ENCODE measurements at places on chromosomes 3 and 15. TPM values are rescaled to one million over a fixed set of nuclear protein-coding genes. Genes with fewer than 3 reads are reported as not detected.
A peak's percentile ranks its signal among the peaks of the same experiment; 100 is the strongest.

DNA sequence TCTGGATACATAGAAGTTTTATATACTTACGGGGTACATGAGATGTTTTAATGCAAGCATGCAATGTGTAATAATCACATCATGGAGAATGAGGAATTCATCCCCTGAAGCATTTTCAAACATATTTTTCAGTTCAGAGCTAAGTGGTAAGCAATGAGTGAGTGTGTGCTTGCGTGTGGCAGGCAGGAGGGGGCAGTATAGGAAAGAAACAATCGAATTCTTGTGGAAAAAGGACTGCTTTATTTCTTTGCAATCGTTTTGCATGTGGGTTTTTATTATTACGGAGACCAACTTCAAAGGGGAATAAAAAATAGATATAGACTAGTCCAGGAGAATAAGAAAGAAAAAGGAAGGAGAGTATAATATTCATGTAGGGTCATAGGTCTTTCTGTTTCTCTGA is 271.6 kb downstream of the CHL1 start:
- DNase-seq, result no peak

DNA sequence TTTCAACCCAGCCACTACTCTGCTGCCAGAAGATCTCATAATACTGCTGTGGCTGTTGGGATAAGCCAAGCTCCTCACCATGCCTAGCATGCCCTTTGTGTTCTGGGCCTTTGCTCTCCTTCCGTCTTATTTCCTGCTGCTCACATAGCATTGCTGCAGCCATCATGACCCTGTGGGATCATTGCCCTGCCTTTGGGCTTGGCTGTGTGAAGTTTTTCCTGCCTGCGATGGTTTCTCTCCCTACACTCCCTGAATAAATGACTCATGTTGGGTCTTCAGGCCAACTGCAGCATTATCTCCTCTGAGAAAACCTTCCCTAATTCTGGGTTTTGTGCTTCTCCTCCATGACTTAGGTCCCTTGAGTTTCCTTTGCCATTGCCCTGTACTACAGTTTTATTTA is 20.8 kb upstream of the TRA2B start:
- no peak for DNase-seq

- DNase-seq, result no peak
Measured at GRCh38 chr15:98737159-98737558, 88.8 kb downstream of the IGF1R start.

DNA sequence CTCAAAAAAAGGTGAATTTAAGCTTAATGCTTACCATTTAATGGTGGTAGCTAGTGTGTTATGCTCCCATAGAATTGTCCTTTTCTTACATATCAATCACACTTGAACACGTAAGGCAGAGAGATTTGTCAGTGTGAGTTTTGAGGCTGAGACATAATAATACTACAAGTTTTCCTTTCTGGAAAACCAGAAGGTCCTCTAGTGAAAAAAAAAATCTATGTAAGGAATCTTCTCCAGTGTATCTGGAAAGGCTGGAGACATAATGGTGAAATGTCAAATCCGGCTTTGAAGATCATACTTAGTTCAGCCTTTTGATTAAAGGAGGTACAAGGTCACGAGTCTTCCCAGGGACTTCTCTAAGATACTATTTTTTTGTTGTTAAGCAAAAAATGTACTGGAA is 3.4 kb downstream of the TSC22D2 start:
- no peak for DNase-seq

- no peak for DNase-seq
Measured at GRCh38 chr3:14478956-14479550, 61.1 kb downstream of the GRIP2 start.

GRCh38 chr3:51830345-51830744 is 31.1 kb upstream of the IQCF2 start:
- no peak for DNase-seq

The STIMATE gene
- 11.2 TPM for total RNA-seq

The PAQR5 gene
- total RNA-seq, result 0.16 TPM

GRCh38 chr15:85005319-85005718 is 23.7 kb downstream of the PDE8A start:
- no peak for DNase-seq

The CCRL2 gene
- 1.3 TPM for total RNA-seq

The TMEM207 gene
- total RNA-seq, result not detected

The EOMES gene
- total RNA-seq, result not detected

- no peak for DNase-seq
Measured at GRCh38 chr3:118987477-118987876, 47.2 kb downstream of the IGSF11 start.

DNA sequence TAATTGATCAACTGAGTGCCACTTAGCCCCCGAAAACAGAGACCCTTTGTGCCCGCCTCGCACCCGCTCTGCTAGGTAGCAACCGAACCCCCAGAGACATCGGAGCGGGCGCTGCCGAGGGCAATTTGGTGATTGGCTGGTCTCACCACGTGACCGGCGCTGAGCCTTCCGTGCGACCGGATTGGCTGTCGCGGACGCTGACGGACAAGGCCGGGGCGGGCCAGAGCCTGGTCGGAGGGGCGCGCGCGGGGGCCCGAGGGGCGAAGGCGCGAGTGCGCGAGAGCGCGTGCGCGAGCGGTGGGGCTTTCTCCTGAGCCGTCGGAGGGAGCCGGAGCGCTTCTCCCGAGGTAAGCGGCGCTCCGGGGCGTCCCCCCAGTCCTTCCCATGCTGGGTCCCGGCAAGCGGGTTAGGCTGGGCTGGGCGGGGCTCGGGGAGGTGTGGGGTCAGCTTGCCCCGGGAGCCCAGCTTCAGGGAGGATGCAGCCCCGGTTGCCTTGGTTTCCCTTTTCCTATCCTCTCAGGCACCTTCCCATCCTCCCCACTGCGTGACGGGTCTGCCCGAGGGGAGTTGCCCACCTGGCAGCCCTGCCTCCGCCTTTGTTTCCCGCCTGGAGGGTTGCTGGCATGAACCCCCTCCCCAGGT is at the start of gene TMEM108:
Gene TMEM108, plus strand, starts transcription at position 303 of the 642 bp plus-strand sequence.
- DNase-seq, result no peak

GRCh38 chr3:148329481-148330235 is 368.0 kb upstream of the AGTR1 start:
- DNase-seq, result no peak

GRCh38 chr15:98231696-98232440 is 271.4 kb downstream of the ARRDC4 start:
- no peak for DNase-seq

DNA sequence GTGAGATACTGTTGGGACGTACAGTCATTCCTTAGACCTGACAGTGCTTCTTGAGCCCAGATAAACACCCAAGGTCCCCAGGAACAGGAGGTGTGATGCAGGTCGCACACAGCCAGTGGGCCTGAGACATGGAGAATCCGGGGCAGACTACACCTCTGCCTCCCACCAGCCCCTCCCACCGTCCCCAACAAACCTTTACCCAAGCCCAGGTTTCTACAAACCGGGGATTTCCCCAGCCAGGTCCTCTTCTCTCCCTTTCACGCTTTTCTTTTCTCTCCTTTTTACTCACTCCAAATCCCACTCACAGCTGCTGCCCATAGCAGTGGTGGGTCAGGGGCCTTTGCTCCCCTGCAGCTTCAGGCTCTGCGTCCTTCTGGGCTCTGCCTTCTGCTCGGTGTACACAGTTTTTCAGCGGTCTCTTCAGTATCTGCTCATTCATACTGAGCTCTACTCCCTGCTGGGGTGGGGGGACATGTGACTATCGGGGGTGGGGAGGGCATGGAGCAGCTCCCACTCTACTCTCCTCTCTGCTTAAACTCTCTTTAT is 4.8 kb upstream of the PCSK6 start:
- DNase-seq, result no peak

- no peak for DNase-seq
Measured at GRCh38 chr3:132545471-132545870, 51.6 kb upstream of the ACKR4 start.

GRCh38 chr3:51176923-51177322 is 208.2 kb upstream of the MANF start:
- no peak for DNase-seq

The MAP1A gene
- total RNA-seq, result 182 TPM

GRCh38 chr3:60399861-60400845 is 851.1 kb downstream of the FHIT start:
- DNase-seq, result no peak

DNA sequence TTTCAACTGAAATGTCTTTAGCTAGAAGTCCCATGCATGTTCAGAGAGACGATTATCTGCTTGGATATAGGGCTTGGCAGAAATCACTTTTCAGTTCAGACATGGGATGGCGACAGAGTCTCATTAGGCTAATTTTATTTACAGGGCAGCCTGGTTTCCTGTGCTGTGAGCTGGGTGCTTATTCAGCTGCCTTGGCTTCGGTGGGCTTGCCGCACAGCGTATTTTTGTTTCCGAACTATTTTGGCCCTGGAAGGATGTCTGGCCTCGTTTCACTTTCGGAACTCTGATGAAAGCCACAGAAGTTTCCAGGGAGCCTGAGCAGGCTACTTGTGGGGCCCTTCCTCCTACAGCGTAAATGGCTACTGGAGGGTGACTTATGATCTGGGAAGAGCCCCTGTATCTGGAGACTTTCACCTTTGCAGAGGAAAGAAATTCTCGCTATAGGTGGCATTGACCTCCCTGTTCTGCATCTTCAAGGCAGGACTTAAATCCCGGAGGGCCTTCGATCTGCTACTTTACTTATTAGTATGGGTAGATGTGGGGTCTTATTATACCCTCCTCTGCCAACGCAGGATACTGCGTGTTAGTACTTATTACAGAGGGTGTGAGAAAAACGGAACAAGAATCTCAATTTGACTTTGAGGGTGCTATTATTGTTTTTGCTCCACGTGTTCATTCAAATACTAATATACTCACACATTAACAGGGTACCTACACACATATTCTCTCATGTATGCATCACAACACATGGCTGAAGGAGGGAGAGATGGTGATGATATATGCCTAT is 364.0 kb upstream of the RBMS3 start:
- DNase-seq, result peak; percentile 78

- no peak for DNase-seq
Measured at GRCh38 chr3:63912768-63913588, 795 bp upstream of the SCAANT1 start.

The SCG5 gene
- total RNA-seq, result 0.30 TPM

The USP3 gene
- 16.2 TPM for total RNA-seq

The KY gene
- 3.9 TPM for total RNA-seq

DNA sequence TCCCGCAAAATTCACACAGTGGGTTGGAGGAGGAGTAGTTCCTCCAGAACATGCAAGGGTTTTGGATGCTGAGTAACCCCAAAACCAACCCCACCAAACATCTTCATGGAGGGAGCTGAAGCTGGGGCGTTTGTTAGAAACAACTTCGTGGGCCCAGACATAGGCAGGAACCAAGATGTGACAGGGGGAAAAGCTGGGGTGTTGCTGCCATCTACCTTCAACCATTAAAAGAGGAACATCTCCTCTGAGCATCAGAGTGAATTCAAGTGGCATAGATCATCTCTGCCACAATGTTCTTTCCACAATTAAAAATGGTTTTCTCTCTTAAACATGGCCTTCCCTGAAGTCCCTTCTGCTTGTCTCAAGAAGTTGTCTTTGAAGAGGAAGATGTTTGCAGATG is 20.5 kb downstream of the SIDT1 start:
- DNase-seq, result no peak

- DNase-seq, result no peak
Measured at GRCh38 chr3:128547368-128547987, 54.5 kb upstream of the GATA2 start.

The GNB4 gene
- 14.7 TPM for total RNA-seq

DNA sequence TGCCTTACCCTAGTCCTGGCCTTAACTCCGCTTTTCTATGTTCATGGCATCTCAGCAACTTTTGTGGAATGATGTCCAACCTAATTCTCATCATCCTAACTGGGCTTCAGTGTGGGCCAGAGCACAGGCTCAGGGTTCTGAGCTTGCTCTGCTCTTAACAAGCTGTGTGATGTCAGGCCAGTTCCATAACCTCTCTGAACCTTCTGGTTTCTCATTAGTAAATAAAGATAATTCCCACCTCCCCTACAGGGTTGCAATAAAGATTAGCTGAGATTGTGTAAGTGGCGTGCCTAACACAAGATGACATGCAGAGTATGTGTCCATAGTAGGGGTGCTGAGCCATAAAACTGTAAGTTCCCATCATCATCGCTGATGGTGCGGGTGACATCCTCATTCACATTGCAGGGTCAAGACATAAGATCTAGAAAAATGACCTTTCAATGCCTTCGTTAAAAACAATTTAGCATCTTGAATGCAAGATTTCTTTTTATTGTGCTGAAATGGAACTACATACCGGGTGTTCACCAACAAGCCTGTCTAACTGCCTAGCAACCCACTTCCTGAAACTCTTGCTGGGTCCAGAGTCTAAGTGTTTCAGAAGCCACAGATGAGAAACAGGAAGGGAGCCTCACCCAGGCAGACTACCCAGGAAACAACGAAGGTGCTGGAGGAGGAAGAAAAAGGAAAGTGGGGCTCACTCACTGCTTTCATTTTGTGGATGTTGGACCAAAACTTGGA is 36.2 kb downstream of the CDCP1 start:
- DNase-seq, result no peak

The CCDC39 gene
- total RNA-seq, result not detected

GRCh38 chr3:188931531-188931930 is 240.2 kb upstream of the TPRG1 start:
- no peak for DNase-seq

The FHIT gene
- total RNA-seq, result 16.6 TPM

The RPL22L1 gene
- total RNA-seq, result 15.9 TPM

The IQCH gene
- 0.94 TPM for total RNA-seq

DNA sequence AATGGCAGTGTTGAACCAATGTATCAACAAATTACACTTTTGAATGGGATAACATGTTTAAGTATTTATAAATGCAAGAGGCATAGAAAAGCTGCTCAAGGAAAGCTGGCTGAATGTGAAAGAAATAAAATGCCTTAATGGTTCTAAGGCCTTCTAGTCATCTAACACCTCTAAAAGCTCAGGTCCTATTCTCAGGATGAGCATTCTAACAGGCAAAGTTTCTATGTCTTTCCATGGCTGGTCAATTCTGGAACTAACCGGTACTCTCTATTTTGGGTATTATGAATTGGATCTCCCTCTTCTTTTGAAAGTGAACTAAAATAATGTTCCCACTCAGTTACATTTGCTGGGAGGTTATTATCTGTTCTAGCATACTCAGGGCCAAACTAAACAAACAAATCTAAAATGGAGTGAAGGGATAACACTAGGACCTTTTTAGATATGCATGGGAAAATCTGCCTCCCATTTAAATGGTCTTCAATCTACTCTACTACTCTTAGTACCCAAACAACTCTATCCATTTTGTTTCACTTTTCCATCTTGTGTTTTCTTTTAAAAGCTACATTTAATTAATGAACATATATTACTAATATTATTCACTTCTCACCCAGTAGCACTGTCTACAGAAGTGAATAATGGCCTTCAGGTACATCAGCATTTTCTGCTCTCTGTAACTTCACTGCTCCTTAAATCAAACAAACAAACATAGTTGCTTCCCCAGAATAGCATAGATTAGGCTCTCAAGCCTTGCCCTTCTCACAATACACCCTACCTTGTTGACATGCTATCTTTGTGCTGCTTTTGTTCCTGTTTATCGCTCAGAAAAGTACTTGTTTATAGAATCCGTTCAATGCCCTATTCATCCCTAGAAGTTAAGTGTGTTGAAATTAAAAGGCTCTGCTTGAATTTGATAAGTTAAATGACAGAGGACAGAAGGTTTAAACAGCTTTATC is 46.4 kb downstream of the CBLB start:
- DNase-seq, result no peak

Measured in cardiac septum (tissue), 1 donor.